ENCODE measurements at places on chromosomes 11 and 22. TPM values are rescaled to one million over a fixed set of nuclear protein-coding genes. Genes with fewer than 3 reads are reported as not detected.

SHISAL1 gene
- 2.0 TPM for polyA plus RNA-seq

OR51M1 gene
- polyA plus RNA-seq: not detected

CARD10 gene
- not detected for polyA plus RNA-seq

TPST2 gene
- polyA plus RNA-seq: 7.4 TPM

RIN1 gene
- not detected for polyA plus RNA-seq

OR6A2 gene
- not detected for polyA plus RNA-seq

SSTR3 gene
- polyA plus RNA-seq: not detected

PANX3 gene
- not detected for polyA plus RNA-seq

CFAP300 gene
- 1.7 TPM for polyA plus RNA-seq

MEI1 gene
- 7.7 TPM for polyA plus RNA-seq

HBB gene
- 131 TPM for polyA plus RNA-seq

RNF214 gene
- 23.7 TPM for polyA plus RNA-seq

RFPL1 gene
- not detected for polyA plus RNA-seq

KRTAP5-10 gene
- not detected for polyA plus RNA-seq

NRGN gene
- 0.62 TPM for polyA plus RNA-seq

NXPE4 gene
- not detected for polyA plus RNA-seq

PRDM11 gene
- 2.5 TPM for polyA plus RNA-seq

RAG2 gene
- polyA plus RNA-seq: 0.98 TPM

OR51I1 gene
- not detected for polyA plus RNA-seq

ART1 gene
- polyA plus RNA-seq: not detected

CPT1B gene
- polyA plus RNA-seq: 0.88 TPM

FIBIN gene
- 1.5 TPM for polyA plus RNA-seq

GGTLC3 gene
- not detected for polyA plus RNA-seq

NFAM1 gene
- polyA plus RNA-seq: 0.21 TPM

TSPO gene
- 2.9 TPM for polyA plus RNA-seq

CSTF3 gene
- 55.1 TPM for polyA plus RNA-seq

TRMT112 gene
- 247 TPM for polyA plus RNA-seq

NAALAD2 gene
- 10.0 TPM for polyA plus RNA-seq

FGF3 gene
- not detected for polyA plus RNA-seq

POU2AF2 gene
- polyA plus RNA-seq: not detected

RASL10A gene
- polyA plus RNA-seq: not detected

NLRP14 gene
- 0.07 TPM for polyA plus RNA-seq

CASP5 gene
- polyA plus RNA-seq: not detected

RCOR2 gene
- not detected for polyA plus RNA-seq

KCTD14 gene
- 0.79 TPM for polyA plus RNA-seq

LDLRAD3 gene
- 1.2 TPM for polyA plus RNA-seq

CRYBB3 gene
- not detected for polyA plus RNA-seq

MYOD1 gene
- not detected for polyA plus RNA-seq

HYLS1 gene
- 15.8 TPM for polyA plus RNA-seq

RTN4R gene
- polyA plus RNA-seq: 2.7 TPM

VPS26B gene
- polyA plus RNA-seq: 64.4 TPM

FOLR3 gene
- polyA plus RNA-seq: not detected

SESN3 gene
- polyA plus RNA-seq: 26.0 TPM

MYO7A gene
- not detected for polyA plus RNA-seq

NCAM1 gene
- 334 TPM for polyA plus RNA-seq

ELMOD1 gene
- 495 TPM for polyA plus RNA-seq

OR5AP2 gene
- not detected for polyA plus RNA-seq

OR52H1 gene
- not detected for polyA plus RNA-seq

KRTAP5-8 gene
- not detected for polyA plus RNA-seq

POU2AF3 gene
- polyA plus RNA-seq: 0.65 TPM

GUCY1A2 gene
- polyA plus RNA-seq: 10.8 TPM

OR8D1 gene
- not detected for polyA plus RNA-seq

APOC3 gene
- polyA plus RNA-seq: not detected

PRR5 gene
- 0.50 TPM for polyA plus RNA-seq
